ENCODE measurements at places on chromosomes 1 and 21.

- DNase-seq = no peak
Observed at GRCh38 chr1:184163674-184164465, 112.3 kb downstream of the TSEN15 start.

- DNase-seq = no peak
Observed at GRCh38 chr21:45381036-45381787, 23.8 kb upstream of the COL18A1 start.

DNA sequence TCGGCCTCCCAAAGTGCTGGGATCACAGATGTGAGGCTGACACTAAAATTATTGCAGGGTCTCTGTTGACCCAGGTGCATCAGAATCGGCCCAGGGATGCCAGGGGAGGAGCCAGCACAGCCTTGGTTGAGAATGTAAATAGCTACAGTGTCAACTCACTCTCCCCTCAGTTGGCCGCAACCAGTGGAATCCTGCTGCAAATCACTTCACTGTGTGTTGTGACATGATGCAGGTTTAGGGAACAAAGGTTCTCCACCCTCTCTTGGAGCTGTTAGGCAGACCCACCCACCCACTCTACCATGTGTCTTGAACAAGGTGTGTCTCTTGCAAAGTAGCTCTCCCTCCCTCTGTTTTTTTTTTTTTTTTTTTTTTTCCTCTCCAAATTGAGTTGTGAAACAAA is 60.5 kb upstream of the SOD1 start:
- no peak for DNase-seq

DNA sequence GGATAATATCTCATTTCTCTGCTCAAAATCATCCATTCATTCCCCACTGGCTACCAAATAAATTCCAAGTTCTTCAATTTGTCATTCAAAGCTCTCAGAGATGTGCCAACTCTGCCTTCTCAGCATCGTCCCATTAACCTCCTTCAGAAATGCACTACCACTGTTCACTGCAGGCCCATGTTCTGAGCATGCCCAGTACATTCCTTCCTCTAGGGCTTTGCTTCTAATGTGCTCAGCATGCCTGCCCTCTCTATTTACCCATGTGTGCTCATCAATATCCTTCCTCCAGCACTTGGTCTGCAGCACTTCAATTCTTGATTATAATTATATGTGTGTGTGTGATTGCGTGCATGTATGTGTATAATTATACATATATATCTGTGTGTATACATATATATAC is 36.1 kb upstream of the RGS8 start:
- no peak for DNase-seq

DNA sequence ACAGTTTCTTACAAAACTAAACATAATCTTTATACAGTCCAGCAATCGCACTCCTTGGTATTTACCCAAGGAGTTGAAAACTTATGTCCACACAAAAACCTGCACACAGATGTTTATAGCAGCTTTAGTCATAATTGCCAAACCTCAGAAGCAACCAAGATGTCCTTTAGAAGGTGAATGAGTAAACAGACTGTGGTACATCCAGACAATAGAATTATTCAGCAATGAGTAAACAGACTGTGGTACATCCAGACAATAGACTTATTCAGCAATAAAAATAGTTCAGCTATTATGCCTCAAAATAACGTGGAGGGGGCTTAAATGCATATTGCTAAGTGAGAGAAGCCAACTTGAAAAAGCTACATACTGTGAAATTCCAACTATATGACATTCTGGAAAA is 87.0 kb upstream of the GALNT2 start:
- no peak for DNase-seq

DNA sequence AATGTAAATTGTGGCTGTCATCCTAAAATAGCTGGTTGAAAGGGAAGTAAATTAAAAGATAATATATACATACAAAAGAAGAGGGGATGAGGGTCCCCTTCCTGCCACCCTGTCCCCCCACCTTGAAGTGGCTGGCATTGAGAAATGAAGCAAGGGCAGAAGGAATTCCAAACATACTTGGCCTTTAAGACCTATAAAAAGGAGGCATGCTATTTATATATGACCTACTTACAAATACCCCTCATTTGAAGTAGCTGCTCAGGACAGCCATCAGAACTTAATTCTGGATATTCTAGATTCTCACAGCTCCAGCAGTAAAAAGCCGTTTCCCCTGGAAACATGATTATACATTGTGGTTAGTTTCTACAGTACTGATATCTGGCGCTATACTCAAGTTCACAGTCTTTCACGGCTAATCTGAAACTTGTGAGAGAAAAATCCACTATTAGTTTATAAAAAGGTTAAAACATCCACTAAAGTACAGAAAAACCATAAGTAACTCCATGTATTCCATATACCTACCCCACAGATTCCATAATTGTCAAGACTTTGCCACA is 9.6 kb upstream of the MAP10 start:
- DNase-seq = no peak

- DNase-seq = no peak
Observed at GRCh38 chr1:199020904-199021303, 382.1 kb downstream of the PTPRC start.

- DNase-seq = no peak
Observed at GRCh38 chr1:24881034-24881433, 49.0 kb downstream of the RUNX3 start.

- no peak for DNase-seq
Observed at GRCh38 chr1:180280617-180281016, 50.6 kb downstream of the LHX4 start.

DNA sequence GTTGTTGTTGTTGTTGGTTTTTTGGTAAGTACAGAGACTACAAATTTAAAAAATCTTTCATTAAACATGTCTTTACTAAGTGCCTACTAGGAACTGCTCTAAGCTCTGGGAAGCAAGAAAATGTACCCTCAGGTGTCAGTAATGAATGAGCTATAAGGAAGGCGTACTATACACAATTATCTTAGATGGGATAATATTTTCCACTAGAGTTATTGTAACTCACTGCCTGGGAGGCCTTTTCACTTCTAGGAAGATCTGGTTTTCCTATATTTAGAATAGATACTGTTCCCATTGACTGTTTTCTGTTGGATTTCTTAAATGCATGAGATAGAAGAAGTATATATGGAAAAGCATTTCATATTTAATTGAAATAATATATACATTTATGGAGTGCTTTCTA is 19.6 kb downstream of the CLIC4 start:
- DNase-seq = no peak

GRCh38 chr1:17381161-17381560 is 9.2 kb downstream of the PADI6 start:
- DNase-seq = no peak

- peak; percentile 20 for DNase-seq
Observed at GRCh38 chr21:42467140-42467983, 28.7 kb downstream of the RSPH1 start.

GRCh38 chr1:193538003-193538354 is 351.6 kb upstream of the B3GALT2 start:
- DNase-seq = no peak

GRCh38 chr1:179881642-179882252 is 338 bp upstream of the TOR1AIP1 start:
- DNase-seq = no peak
